ENCODE measurements at places on chromosomes 4 and X. TPM values are rescaled to one million over a fixed set of nuclear protein-coding genes. Genes with fewer than 3 reads are reported as not detected.
A peak's percentile ranks its signal among the peaks of the same experiment; 100 is the strongest.

SMIM31 gene
- not detected for polyA plus RNA-seq

ZNF827 gene
- polyA plus RNA-seq: 8.9 TPM

DNA sequence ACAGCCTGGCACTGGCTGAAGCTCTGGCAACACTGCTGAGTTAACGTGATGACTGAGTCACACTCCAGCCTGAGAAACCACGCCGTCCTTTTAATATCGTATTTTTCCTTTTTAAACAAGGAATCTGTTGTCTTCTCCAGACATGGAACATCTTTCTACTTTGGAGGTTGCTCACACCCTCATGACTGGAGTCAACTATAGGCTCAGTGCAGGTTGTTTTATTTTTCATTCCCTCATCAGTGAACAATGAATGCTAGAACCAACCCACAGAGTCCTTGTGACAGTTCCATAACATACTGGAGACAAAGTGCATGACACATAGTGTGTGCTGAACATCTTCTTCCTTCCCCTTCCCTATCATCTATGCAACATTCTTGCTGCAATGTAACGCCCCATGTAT, 76.8 kb upstream of the CPEB2 start:
- no peak for DNase-seq
- H3K27me3 ChIP-seq: no peaks in the 10 kb centered on the region
- no peaks in the 10 kb centered on the region for H3K4me1 ChIP-seq
- H3K36me3 ChIP-seq: no peaks in the 10 kb centered on the region
- no peak overlapping the region for H3K4me3 ChIP-seq

- no peak overlapping the region for H3K27ac ChIP-seq
- H3K36me3 ChIP-seq: no peaks in the 10 kb centered on the region
- no peak overlapping the region for H3K4me3 ChIP-seq
- DNase-seq: peak; percentile 54
- H3K4me1 ChIP-seq: no peaks in the 10 kb centered on the region
Measured at GRCh38 chrX:106144755-106145639, 23.1 kb upstream of the PWWP3B start.

DNA sequence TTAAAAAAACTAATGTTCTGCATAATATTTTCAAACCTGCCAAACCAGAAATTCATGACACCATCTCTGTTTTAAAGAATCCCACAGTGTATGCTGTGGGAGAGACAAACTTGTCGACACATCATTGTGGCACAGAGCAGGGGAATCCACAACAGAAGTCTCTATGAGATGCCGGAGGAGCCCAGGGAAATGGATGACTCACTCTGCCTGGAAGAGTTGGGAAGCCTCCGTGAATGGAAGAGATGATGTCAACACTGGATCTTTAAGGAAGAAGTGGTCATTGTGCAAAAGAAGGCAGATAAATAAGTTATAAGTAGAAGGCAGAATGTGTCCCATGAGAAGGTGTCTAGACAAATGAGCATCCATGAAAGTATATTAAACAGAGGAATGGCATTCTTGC, 595.1 kb downstream of the RAB28 start:
- H3K4me3 ChIP-seq: no peak overlapping the region
- DNase-seq: peak; percentile 11
- H3K27me3 ChIP-seq: no peaks in the 10 kb centered on the region
- no peaks in the 10 kb centered on the region for H3K4me1 ChIP-seq
- H3K36me3 ChIP-seq: no peaks in the 10 kb centered on the region
- no peak overlapping the region for H3K27ac ChIP-seq

DNA sequence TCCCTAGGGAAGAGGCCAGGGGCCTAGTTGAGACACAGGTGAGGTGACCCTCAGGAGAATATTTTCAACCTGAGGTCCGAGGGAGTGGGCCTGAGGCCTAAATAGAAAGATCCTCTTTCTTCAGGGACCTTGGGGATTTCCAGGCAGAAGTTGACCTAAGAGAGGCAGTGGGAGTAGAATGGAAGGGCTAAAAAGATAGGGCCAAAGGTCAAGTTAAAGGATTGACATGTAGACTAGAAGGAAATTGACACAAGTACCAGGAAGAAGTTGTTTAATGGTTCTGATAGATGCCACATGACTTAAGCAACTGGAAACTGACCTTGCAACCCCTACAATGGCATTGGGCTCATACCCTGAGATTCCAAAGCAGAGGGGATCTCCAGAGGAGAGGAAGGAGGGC, 76.9 kb downstream of the SHROOM3 start:
- no peak for DNase-seq
- no peaks in the 10 kb centered on the region for H3K4me1 ChIP-seq
- no peaks in the 10 kb centered on the region for H3K27me3 ChIP-seq
- H3K36me3 ChIP-seq: no peaks in the 10 kb centered on the region
- no peak overlapping the region for H3K27ac ChIP-seq
- no peak overlapping the region for H3K4me3 ChIP-seq

- DNase-seq: no peak
- no peak overlapping the region for H3K4me3 ChIP-seq
- no peak overlapping the region for H3K27ac ChIP-seq
- H3K4me1 ChIP-seq: peaks cover 12% of the 10 kb centered on the region
- H3K36me3 ChIP-seq: no peaks in the 10 kb centered on the region
Measured at GRCh38 chrX:49947781-49948180, 25.4 kb downstream of the CLCN5 start.

GRCh38 chrX:48509619-48510018, 827 bp downstream of the PORCN start:
- no peaks in the 10 kb centered on the region for H3K27me3 ChIP-seq
- H3K4me1 ChIP-seq: no peaks in the 10 kb centered on the region
- H3K27ac ChIP-seq: no peak overlapping the region
- no peak for DNase-seq
- peak overlapping the region; percentile 84 for H3K4me3 ChIP-seq

GRCh38 chrX:95875661-95876060, 809.0 kb upstream of the DIAPH2 start:
- no peaks in the 10 kb centered on the region for H3K4me1 ChIP-seq
- no peaks in the 10 kb centered on the region for H3K27me3 ChIP-seq
- no peak for DNase-seq
- no peaks in the 10 kb centered on the region for H3K36me3 ChIP-seq
- H3K4me3 ChIP-seq: no peak overlapping the region

DNA sequence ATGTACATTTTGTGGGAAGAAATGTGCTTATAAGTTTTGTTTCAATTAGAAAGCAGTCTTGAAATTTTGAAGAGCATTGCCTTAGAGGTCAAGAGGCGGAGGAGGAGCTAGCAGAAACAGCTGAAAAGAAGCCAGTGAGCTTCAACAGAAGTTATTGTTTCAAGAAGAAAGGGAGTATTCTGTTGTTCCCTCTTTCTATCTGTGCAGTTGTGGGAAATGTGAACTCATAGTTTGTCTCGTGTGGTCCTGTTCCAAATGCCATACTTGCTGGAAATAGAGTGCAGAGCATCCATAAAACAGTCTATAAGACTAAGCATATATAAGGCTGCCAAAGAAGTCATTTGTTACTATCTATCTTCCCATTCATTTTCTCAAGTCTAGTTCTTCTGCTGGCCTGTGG, 1015.7 kb downstream of the DMD start:
- no peak for DNase-seq
- no peak overlapping the region for H3K27ac ChIP-seq
- no peaks in the 10 kb centered on the region for H3K27me3 ChIP-seq
- H3K36me3 ChIP-seq: no peaks in the 10 kb centered on the region
- no peak overlapping the region for H3K4me3 ChIP-seq
- no peaks in the 10 kb centered on the region for H3K4me1 ChIP-seq

GRCh38 chr4:102647117-102647516, 113.7 kb downstream of the MANBA start:
- H3K4me3 ChIP-seq: no peak overlapping the region
- no peak overlapping the region for H3K27ac ChIP-seq
- H3K27me3 ChIP-seq: no peaks in the 10 kb centered on the region
- H3K4me1 ChIP-seq: no peaks in the 10 kb centered on the region

GRCh38 chr4:119748853-119749252, 120.2 kb upstream of the PDE5A start:
- H3K27ac ChIP-seq: no peak overlapping the region
- no peak for DNase-seq
- no peaks in the 10 kb centered on the region for H3K27me3 ChIP-seq

- H3K4me3 ChIP-seq: no peak overlapping the region
- no peaks in the 10 kb centered on the region for H3K4me1 ChIP-seq
- H3K27ac ChIP-seq: no peak overlapping the region
Measured at GRCh38 chrX:46244451-46244850, 300.8 kb downstream of the ZNF674 start.

DNA sequence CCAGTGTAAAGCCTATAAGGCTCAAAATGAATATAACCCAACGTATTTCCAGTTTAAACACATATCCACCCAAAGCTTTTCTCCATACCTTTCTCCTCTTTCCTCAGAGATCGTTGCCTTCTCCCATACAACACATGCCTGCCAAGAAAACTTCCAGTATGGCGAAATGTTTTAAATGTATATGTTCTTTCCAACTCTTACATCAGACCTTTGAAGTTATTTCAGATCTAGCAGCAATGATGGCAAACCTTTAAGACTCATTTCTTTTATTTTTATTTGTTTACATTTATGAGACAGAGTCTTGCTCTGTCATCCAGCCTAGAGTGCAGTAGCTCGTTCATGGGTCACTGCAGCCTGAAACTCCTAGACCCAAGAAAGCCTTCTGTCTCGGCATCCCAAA, 265.4 kb downstream of the BMPR1B start:
- H3K4me3 ChIP-seq: no peak overlapping the region
- H3K27ac ChIP-seq: no peak overlapping the region
- peaks cover 6% of the 10 kb centered on the region for H3K4me1 ChIP-seq
- no peaks in the 10 kb centered on the region for H3K27me3 ChIP-seq

DNA sequence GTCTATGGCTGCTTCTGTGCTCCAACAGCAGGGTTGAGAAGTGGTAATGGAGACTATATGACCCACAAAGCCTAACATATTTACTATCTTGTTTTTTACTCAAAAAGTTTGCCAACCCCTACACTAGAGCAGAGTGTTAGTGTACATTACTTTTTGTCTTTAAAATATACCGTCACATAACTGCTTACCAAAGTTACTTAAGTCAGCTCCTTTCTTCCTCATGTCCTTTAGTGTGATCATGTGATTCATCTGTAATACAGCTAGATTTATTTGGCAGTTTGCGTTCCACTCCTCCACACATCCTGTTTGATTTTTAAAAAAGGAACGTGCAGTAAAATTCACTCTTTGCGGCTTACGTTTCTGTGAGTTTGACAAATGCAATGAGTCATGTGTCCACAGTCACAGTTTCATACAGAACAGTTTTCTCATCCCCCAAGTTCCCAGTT, 162.4 kb upstream of the GPRIN3 start:
- no peaks in the 10 kb centered on the region for H3K36me3 ChIP-seq
- peak; percentile 94 for DNase-seq
- H3K4me3 ChIP-seq: no peak overlapping the region
- no peaks in the 10 kb centered on the region for H3K4me1 ChIP-seq
- H3K27ac ChIP-seq: no peak overlapping the region
- H3K27me3 ChIP-seq: no peaks in the 10 kb centered on the region

- H3K4me3 ChIP-seq: no peak overlapping the region
- H3K36me3 ChIP-seq: no peaks in the 10 kb centered on the region
- no peaks in the 10 kb centered on the region for H3K27me3 ChIP-seq
- no peak overlapping the region for H3K27ac ChIP-seq
- peak; percentile 91 for DNase-seq
Measured at GRCh38 chrX:68938244-68939004, 109.6 kb downstream of the EFNB1 start.

DNA sequence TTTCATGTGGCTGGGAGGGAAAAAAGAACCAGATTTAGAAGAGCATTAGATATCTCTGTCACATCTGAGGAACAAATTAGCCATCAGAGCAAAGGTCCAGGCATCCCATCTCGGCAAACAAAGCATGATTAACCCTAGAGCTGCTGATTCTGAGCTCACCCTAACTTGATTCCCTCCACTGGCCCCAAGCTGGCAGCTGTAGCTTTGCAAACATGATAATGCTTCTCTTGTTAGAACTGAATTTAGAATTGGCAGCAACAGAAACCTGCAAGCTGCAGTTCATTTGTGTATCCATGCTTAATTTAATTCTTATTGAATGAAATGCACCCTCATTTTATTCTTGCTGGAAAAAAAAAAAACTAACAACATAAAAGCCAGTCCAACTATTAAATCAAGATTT, 289.2 kb downstream of the IL1RAPL1 start:
- H3K36me3 ChIP-seq: no peaks in the 10 kb centered on the region
- peaks cover under 1% of the 10 kb centered on the region for H3K4me1 ChIP-seq
- DNase-seq: no peak
- no peak overlapping the region for H3K4me3 ChIP-seq
- H3K27ac ChIP-seq: no peak overlapping the region

- H3K36me3 ChIP-seq: peaks cover 14% of the 10 kb centered on the region
- peak overlapping the region; percentile 54 for H3K27ac ChIP-seq
- H3K4me3 ChIP-seq: no peak overlapping the region
- no peaks in the 10 kb centered on the region for H3K27me3 ChIP-seq
- H3K4me1 ChIP-seq: peaks cover 4% of the 10 kb centered on the region
- peak; percentile 80 for DNase-seq
Measured at GRCh38 chr4:186624951-186625350, 69.6 kb upstream of the MTNR1A start.

Measured in cardiac muscle cell (in vitro differentiated cells and primary cell).